ENCODE measurements at places on chromosomes 16 and 17. TPM values are rescaled to one million over a fixed set of nuclear protein-coding genes. Genes with fewer than 3 reads are reported as not detected.
A peak's percentile ranks its signal among the peaks of the same experiment; 100 is the strongest.

DNA sequence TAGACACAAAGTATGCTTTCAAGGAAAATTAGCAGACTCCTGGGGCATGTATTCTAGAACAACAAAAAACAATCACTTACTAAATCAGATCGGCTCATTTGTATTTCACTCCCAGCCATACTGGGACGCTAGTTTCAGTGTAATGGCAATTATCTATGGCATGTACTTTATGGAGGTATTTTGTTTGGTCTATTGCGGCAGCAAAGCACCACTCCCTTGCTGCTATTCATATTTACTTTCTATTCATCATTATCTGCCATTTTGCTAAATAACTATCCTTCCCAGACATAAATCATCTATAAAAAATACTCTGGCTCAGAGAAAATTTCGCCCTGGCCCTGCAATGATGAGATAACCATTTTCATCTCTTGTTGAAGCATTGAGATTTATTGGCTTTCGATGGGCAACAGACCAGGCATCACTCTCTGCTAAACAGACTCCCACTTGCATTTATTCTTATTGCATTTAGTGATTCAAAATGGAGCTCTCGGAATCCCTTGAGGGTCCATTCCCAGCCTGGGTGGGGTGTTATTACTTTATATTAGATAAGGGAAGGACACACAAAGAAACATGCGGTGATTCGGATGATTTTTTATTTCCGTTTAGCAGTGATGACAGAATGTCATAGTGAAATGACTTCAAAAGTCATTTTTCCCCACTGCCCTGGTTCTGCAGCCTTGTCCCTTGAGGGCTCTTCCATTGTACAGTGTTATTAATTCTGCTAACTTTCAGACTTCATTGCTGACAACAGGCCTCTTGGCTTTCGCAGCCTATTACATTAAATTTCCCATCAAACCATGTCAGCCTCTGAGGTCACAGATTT, 225.8 kb downstream of the IRX3 start:
- H3K27me3 ChIP-seq, result no peaks in the 10 kb centered on the region
- H3K4me1 ChIP-seq, result peaks cover under 1% of the 10 kb centered on the region
- no peak for DNase-seq
- no peaks in the 10 kb centered on the region for H3K36me3 ChIP-seq

DNA sequence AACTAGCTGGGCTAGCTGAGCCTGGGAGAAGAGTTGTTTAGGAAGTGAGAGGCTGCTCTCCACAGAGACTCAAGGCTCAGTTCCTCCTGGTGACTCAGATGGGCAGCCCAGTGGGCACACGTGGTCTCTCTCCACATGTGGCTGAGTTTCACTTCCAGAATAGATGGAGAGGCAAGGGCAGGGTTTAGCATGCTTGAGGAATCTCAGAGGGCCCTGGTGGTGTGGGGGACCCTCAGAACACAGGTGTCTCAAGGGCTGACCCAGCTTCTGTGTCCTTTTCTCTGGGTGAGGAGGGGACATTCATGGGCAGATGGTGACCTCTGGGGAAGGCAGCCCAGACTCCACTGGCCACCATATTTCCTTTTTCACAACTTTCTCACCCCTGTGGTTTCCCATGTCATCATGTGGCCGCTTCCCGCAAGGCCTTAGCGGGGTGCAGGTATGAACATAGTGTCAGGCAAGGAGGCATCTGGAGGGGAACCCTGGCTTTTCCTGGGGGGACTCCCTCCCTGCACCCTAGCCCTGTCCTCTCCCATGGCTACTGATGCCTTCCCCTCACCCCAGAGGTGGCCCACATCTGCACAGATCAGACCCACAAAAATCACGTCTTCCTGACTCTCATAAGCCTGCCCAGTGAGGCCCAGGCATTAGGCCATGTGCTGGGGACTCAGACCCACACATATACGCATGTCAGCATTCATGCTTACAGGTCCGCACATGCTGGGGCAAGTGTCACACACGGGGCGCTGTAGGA, 3.3 kb downstream of the GRN start:
- no peaks in the 10 kb centered on the region for H3K27me3 ChIP-seq
- peak overlapping the region; percentile 6 for H3K27ac ChIP-seq
- no peaks in the 10 kb centered on the region for H3K4me1 ChIP-seq
- H3K36me3 ChIP-seq, result peaks cover 8% of the 10 kb centered on the region

The SBK1 gene
- total RNA-seq, result 1.3 TPM

GRCh38 chr16:88691129-88691813, 5.0 kb upstream of the SNAI3 start:
- no peak overlapping the region for H3K27ac ChIP-seq
- H3K4me3 ChIP-seq, result no peak overlapping the region
- H3K27me3 ChIP-seq, result peaks cover 13% of the 10 kb centered on the region
- H3K4me1 ChIP-seq, result no peaks in the 10 kb centered on the region
- no peaks in the 10 kb centered on the region for H3K36me3 ChIP-seq

The MEIOC gene
- total RNA-seq, result not detected

The FNDC8 gene
- not detected for total RNA-seq

DNA sequence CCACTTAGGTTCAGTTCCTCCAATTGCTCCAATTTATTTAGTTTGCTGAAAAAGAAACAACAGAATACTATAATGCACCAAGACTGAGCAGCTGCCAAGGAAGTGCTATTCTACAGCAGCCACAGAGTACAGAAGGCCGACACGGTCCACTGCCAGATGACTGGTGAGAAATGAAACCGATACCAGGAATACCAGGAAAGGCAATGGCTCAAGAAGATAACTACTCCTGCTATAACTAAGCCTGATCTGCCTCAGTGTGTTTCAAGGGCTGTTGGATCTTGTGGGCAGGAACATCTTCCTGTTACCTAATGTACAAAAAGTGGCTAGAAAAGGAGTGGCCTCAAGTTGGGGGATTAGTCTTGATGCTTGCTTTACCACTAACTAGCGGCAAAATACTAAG, 32.8 kb downstream of the MARVELD3 start:
- no peak overlapping the region for H3K4me3 ChIP-seq
- no peaks in the 10 kb centered on the region for H3K36me3 ChIP-seq
- DNase-seq, result no peak

- no peak overlapping the region for H3K27ac ChIP-seq
- H3K36me3 ChIP-seq, result no peaks in the 10 kb centered on the region
- H3K4me1 ChIP-seq, result no peaks in the 10 kb centered on the region
- no peaks in the 10 kb centered on the region for H3K27me3 ChIP-seq
These were observed 1372.6 kb downstream of the CDH11 start for GRCh38 chr16:63749276-63749675.

- peak within 1 kb of the TSS; percentile 70 for H3K4me3 ChIP-seq
- peaks cover 4% of the 10 kb centered on the region for H3K27me3 ChIP-seq
- DNase-seq, result no peak
- H3K27ac ChIP-seq, result peak within 1 kb of the TSS; percentile 48
- no peaks in the 10 kb centered on the region for H3K36me3 ChIP-seq
- H3K4me1 ChIP-seq, result no peaks in the 10 kb centered on the region
These were observed at the start of gene CBX2 for GRCh38 chr17:79777894-79778503. TSS of gene CBX2 (plus strand) at chr17:79778148. CDS start at chr17:79778236, 88 bp downstream.

The TRIM72 gene
- total RNA-seq, result under 0.01 TPM

The NKD1 gene
- 4.6 TPM for total RNA-seq

GRCh38 chr16:6317934-6318333, 1014.7 kb upstream of the RBFOX1 start:
- no peaks in the 10 kb centered on the region for H3K27me3 ChIP-seq
- no peaks in the 10 kb centered on the region for H3K36me3 ChIP-seq
- no peak overlapping the region for H3K27ac ChIP-seq

The ACSM2A gene
- total RNA-seq, result not detected

GRCh38 chr16:24984903-24985675, 30.1 kb downstream of the ARHGAP17 start:
- no peaks in the 10 kb centered on the region for H3K27me3 ChIP-seq
- H3K4me1 ChIP-seq, result peaks cover 3% of the 10 kb centered on the region
- H3K36me3 ChIP-seq, result no peaks in the 10 kb centered on the region
- no peak overlapping the region for H3K4me3 ChIP-seq

GRCh38 chr17:55437159-55437605, 15.5 kb upstream of the MMD start:
- no peaks in the 10 kb centered on the region for H3K27me3 ChIP-seq
- no peak overlapping the region for H3K4me3 ChIP-seq
- no peak for DNase-seq
- H3K36me3 ChIP-seq, result no peaks in the 10 kb centered on the region

GRCh38 chr16:78591682-78592103, 492.2 kb downstream of the WWOX start:
- no peak overlapping the region for H3K27ac ChIP-seq
- H3K4me3 ChIP-seq, result no peak overlapping the region
- no peaks in the 10 kb centered on the region for H3K27me3 ChIP-seq

DNA sequence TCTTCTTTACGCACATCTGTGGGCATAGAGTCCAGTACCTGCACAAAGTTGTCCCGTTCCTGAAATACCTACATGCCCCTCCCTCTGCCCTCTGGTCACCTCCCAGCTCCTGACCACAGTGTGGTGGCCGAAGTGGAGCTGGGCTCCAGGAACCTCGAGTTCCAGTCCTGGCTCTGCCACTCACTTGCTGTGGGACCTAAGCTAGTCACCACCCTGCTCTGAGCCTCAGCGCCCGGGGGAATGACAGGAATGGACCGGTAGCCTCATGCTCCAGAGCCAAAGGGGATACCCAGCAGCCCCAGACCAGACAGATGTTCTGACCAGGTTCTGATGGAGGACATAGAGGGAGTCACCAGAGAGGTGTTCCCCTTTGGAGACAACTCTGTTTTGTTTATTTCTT, 26.7 kb upstream of the ITGA3 start:
- H3K27ac ChIP-seq, result no peak overlapping the region
- H3K36me3 ChIP-seq, result no peaks in the 10 kb centered on the region
- H3K4me1 ChIP-seq, result peaks cover 10% of the 10 kb centered on the region
- no peaks in the 10 kb centered on the region for H3K27me3 ChIP-seq

GRCh38 chr17:77174928-77175661, 34.3 kb downstream of the SEC14L1 start:
- no peak overlapping the region for H3K27ac ChIP-seq
- H3K4me3 ChIP-seq, result no peak overlapping the region
- DNase-seq, result no peak
- H3K36me3 ChIP-seq, result no peaks in the 10 kb centered on the region
- H3K4me1 ChIP-seq, result no peaks in the 10 kb centered on the region
- H3K27me3 ChIP-seq, result no peaks in the 10 kb centered on the region

The MRTFB gene
- total RNA-seq, result 83.6 TPM

The ITGAL gene
- 5.7 TPM for total RNA-seq

The RNF222 gene
- not detected for total RNA-seq

GRCh38 chr16:23016368-23016767, 132.9 kb downstream of the USP31 start:
- DNase-seq, result no peak
- H3K27me3 ChIP-seq, result no peaks in the 10 kb centered on the region
- H3K4me1 ChIP-seq, result no peaks in the 10 kb centered on the region
- no peak overlapping the region for H3K4me3 ChIP-seq
- H3K27ac ChIP-seq, result no peak overlapping the region
- no peaks in the 10 kb centered on the region for H3K36me3 ChIP-seq

GRCh38 chr16:12228602-12229499, 252.3 kb downstream of the SNX29 start:
- no peaks in the 10 kb centered on the region for H3K36me3 ChIP-seq
- no peak overlapping the region for H3K4me3 ChIP-seq
- H3K4me1 ChIP-seq, result no peaks in the 10 kb centered on the region
- H3K27me3 ChIP-seq, result no peaks in the 10 kb centered on the region
- peak; percentile 55 for DNase-seq

- H3K4me3 ChIP-seq, result no peak overlapping the region
- DNase-seq, result no peak
- no peaks in the 10 kb centered on the region for H3K4me1 ChIP-seq
- H3K27ac ChIP-seq, result no peak overlapping the region
These were observed 25.8 kb downstream of the CAPNS2 start for GRCh38 chr16:55592306-55592705.

- H3K27ac ChIP-seq, result no peak overlapping the region
- H3K36me3 ChIP-seq, result no peaks in the 10 kb centered on the region
- no peaks in the 10 kb centered on the region for H3K4me1 ChIP-seq
- H3K4me3 ChIP-seq, result no peak overlapping the region
- H3K27me3 ChIP-seq, result no peaks in the 10 kb centered on the region
- peak; percentile 63 for DNase-seq
These were observed 172.6 kb downstream of the CDK5R1 start for GRCh38 chr17:32659419-32659842.

DNA sequence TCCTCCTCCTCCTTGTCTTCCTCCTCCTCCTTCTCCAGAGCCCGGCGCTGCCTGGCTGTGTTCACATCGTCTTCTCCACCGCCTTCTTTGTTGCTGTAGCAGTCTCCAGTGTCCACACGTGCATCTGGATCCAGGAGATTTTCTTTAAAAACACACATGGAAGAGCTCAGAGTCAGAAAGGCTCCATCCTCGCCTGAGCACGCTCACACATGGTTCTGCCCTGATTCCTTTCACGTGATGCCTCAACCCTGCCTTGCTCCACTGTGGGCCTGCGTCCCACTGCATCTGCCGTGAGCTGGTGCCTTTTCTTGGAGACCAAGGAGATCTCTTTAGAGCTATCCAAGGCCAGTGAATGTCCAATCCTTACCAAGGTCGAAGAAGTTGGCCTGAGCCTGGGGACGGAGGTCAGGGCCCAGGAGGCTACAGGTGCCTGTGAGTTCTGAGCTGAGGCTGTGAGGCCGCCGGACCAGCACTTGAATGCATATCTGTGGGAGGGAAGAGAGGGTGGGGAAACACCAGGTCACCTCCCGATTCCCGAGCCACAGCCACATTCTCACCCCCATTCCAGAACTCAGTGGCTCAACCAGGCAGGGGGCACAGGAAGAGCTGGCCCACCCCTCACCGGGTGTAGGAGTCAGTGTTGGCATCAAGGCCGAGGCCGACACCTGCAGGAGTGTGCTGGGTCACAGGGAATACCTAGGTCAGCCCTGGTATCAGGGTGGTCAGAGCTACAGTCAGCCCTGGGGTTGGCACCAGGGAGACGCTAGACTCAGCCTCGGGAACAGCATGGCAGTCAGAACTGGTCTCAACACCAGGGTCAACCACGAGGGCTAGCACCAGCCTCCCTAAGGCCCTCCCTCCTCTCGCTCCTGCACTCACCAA, 37.6 kb downstream of the HASPIN start:
- no peaks in the 10 kb centered on the region for H3K4me1 ChIP-seq
- no peak for DNase-seq
- no peaks in the 10 kb centered on the region for H3K36me3 ChIP-seq
- no peak overlapping the region for H3K4me3 ChIP-seq
- H3K27ac ChIP-seq, result no peak overlapping the region

DNA sequence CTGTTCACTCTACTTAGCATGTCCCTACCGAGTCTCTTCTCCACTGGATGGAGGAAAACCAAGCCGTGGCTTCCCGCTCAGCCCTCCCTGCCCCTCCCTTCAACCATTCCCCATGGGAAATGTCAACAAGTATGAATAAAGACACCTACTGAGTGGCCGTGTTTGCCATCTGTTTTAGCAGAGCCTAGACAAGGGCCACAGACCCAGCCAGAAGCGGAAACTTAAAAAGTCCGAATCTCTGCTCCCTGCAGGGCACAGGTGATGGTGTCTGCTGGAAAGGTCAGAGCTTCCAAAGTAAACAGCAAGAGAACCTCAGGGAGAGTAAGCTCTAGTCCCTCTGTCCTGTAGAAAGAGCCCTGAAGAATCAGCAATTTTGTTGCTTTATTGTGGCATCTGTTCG, 2.8 kb upstream of the LPCAT2 start:
- peaks cover 15% of the 10 kb centered on the region for H3K4me1 ChIP-seq
- H3K4me3 ChIP-seq, result no peak overlapping the region
- H3K36me3 ChIP-seq, result no peaks in the 10 kb centered on the region
- H3K27ac ChIP-seq, result no peak overlapping the region
- H3K27me3 ChIP-seq, result no peaks in the 10 kb centered on the region
- DNase-seq, result no peak

The OR3A2 gene
- total RNA-seq, result not detected

Data from breast epithelium (tissue), 4 donors.